ENCODE measurements at places on chromosomes 2 and 18.

GRCh38 chr18:7174344-7175095 lies 56.4 kb upstream of the LRRC30 start:
- no peak for DNase-seq

GRCh38 chr2:19099181-19099580 lies 259.2 kb downstream of the OSR1 start:
- no peak for DNase-seq

DNA sequence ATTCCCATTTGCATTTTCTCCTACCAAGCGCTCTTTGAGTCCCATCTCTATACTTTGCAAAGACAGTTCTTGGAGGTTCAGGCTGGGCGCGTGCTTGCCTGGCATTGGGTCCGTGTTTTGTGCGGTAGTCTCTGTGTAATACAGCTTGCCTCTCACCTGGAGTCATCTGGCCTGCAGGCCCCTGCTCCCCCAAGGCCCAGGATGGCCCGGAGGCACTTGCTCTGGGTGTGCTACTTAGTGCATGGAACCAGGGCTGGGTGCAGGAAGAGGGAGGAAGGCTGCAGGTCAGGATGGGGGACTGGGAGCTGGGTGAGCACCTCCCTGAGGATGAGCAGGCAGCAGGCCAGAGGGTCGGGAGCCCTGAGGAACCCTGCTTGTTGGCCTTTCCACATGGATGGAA lies 220.9 kb downstream of the LDLRAD4 start:
- no peak for DNase-seq

- DNase-seq = no peak
Observed at GRCh38 chr18:48968412-48969215, 17.8 kb upstream of the SMAD7 start.

GRCh38 chr2:112074506-112074905 lies 19.4 kb downstream of the TMEM87B start:
- DNase-seq = no peak

DNA sequence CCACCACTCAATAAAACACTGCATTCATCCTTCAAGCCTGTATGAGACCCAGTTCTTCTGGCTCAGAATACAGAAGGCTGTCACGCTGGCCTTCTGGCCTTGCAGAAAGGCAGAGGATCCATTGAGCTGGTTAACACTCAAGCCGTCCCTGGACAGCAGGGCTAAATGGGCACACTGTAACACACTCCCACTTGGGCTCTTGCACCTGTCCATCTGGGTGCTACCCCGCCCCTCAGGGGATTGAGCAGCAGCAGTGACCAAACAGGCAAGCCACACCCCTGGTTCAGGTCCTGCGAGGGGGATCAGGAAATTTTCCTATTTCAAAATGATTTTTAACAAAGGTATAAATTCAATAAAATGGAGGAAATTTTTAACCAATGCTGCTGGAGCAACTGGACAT lies 936.0 kb downstream of the CNTNAP5 start:
- no peak for DNase-seq

GRCh38 chr2:27074738-27075565 lies 3.5 kb upstream of the EMILIN1 start:
- peak; percentile 38 for DNase-seq

GRCh38 chr2:109637749-109638570 lies 23.8 kb downstream of the SOWAHC start:
- no peak for DNase-seq

DNA sequence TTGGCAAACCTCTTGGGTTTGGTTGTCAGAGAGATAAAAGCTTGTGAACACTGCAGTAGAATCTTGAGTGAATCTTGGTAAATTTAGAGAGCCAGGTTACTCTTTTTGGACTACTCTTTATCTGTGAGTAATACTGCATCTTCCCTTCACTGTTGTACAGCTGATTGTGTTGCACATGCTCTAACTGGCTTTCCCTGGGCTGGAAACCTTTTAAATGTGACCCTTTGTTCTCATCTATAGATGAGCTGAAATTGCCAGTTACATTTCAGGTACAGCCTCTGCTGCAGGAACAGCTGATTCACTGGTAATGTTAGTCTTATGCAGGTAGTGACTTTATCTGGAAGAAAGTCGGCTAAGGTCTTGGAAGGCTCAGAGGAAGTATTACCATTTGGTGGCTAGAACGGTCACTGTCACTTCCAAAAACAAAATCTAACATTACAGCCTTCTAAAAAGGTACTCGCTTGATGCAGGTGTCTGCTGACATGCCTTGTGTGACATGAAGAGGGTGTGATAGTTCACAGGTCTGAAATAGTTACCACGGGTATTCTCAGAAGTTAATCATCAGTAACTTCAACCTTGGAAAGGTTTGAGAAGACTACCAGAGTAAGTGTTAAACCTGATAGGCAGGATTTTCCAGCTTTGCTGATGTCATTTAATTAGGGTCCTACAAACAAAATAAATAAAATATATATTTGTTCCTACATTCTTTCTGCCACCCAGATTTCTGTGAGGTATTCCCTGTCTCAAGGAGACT lies 851.1 kb downstream of the SLC4A3 start:
- no peak for DNase-seq

DNA sequence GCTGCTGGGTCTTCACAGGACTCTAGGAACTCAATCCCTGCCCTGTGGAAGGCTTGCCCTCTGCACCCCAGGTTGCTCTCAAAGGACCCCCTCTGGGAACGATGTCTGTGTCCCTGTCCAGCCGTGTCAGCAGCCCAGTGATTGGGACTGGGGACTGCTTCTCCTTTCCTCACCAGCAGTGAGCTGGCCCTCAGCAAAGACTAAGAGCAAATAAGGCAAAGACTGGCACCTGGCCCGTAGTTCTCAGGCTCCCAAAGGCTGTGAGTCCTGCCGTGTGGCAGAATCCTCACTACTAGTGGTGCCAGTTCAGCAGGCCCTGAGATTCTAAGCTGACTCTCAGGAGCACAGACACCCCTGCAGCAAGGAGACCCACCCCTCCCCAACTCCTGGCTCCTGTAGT lies 47.8 kb downstream of the TMEM163 start:
- DNase-seq = no peak

DNA sequence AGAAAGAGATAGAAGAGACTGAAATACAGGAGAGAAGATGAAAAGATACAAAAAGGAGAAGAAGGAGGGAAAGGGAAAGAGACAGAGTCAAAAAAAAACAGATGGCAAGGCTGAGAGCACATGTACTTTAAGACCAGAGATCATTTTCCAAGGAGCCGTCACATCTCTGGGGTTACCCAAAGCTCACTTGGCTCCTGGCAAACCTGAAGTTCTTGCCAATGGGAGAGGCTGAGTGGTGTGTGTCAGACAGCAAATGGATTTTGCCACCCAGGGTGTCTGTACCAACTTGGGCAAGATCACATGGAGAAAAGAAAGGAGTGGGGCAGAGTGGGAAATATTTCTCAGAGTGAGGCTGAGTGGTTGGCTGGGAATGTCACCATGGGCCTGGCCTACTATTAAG lies 219.3 kb upstream of the TNP1 start:
- DNase-seq = no peak

GRCh38 chr2:128408349-128409305 lies 90.0 kb upstream of the HS6ST1 start:
- DNase-seq = peak; percentile 46

- no peak for DNase-seq
Observed at GRCh38 chr18:6205706-6206105, 209.0 kb downstream of the L3MBTL4 start.

DNA sequence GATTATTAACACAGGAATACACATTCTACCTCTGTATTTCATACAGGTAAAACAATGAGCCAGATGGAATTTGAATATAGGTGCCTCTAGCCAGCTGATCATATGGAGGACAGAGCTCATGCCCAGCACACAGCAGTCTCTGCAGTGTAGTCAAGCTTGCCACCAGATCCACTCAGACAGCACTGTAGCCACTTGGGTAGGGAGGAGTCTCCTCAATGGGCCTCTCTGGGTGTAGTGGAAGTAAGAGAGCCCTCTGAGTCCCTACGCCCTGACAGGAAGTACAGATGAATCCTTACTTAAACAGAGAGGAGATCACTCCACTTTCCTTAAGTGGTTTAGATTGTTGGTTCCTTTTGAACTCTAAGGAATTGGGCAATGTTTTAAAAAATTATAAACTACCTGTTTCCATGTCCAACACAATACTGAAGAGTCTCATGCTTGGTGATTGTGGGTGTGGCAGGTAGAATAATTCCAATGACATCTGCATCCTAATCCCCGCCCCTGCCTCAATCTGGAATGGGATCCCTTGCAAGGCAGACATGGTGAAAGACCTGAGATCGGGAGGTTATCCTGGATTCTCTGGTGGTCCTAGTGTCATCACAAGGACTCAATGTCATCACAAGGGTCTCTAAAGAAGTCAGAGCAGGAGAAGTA lies 23.0 kb upstream of the TMEM200C start:
- DNase-seq = no peak

GRCh38 chr2:239606741-239607516 lies 206.1 kb upstream of the HDAC4 start:
- DNase-seq = no peak

DNA sequence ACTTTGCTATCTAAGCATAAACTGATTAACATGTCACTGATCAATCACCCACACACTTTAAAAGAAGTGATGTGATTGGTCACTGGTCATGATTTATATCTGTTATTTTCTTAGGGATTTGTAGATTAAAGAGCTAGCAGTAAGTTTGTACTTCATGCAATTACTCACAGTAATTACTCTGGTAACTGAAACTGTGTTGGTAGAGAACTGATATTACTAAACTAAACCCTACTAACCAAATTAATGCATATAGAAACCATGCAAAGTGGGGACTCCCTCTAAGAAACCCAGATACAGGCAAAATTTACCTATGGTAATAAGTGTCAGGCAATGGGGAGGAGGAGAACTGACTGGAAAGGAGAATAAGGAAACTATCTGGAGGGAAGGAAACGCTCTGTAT lies 44.8 kb upstream of the C2orf15 start:
- no peak for DNase-seq

- peak; percentile 43 for DNase-seq
Observed at GRCh38 chr18:63511285-63511684, 30.9 kb upstream of the SERPINB12 start.

GRCh38 chr2:7609556-7609955 lies 692.3 kb downstream of the RNF144A start:
- DNase-seq = no peak

- no peak for DNase-seq
Observed at GRCh38 chr2:67701011-67701410, 303.9 kb downstream of the ETAA1 start.

DNA sequence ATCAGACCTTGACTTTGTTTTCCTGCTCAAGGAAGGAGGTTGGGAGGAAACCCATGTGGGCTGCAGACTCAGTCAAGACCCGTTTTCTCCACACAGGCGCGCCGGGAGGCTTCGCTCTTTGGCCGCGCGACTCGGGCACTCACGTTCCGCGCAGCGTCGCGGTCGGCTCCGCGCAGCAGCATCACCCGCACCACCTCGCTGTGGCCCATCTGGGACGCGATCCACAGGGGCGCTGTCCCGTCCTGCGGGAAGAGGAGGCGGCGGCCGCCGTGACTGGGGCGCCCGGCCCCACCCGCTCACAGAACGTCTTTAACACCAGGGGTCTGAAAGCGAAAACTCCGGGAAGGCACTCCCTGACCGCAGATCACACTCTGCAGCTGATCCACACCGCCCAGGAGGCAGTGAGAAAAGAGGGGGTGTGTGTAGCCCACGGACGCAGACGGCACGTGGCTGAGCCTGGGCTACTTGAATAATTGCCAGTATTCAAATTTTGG lies 33.1 kb upstream of the NPC1 start:
- DNase-seq = no peak

- no peak for DNase-seq
Observed at GRCh38 chr2:237074211-237074993, 11.3 kb upstream of the COPS8 start.

GRCh38 chr18:2089396-2089795 lies 481.9 kb downstream of the METTL4 start:
- no peak for DNase-seq

GRCh38 chr2:42651057-42651456 lies 82.6 kb downstream of the MTA3 start:
- DNase-seq = no peak

DNA sequence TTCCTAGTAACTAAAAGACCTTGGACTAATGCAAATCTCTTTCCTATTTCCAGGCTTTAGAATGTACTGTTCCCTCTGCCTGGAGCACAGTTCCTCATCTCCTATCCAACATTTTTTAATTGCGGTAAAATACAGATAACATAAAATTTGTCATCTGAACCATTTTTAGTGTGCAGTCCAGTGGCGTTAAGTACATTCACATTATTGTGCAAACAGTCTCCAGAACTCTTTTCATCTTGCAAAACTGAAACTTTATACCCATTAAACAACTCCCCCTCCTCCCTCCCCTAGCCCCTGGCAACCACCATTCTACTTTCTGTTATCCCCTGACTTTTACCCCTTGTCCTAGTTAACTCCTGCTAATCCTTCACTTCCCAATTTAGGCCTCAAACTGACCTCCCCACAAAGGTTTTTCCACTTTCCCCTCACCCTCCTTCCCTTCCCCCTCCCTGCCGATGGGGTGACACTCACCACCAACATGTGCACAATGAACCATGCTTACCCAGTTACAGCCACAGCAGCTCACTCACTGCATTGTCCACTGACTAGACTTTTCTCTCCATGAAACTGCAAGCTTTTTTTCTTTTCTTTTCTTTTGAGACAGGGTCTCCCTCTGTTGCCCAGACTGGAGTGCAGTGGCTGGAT lies 54.8 kb downstream of the KIAA2012 start:
- DNase-seq = no peak

GRCh38 chr2:155080373-155080772 lies 381.9 kb downstream of the KCNJ3 start:
- no peak for DNase-seq

GRCh38 chr2:7083580-7084509 lies 166.6 kb downstream of the RNF144A start:
- DNase-seq = peak; percentile 67

DNA sequence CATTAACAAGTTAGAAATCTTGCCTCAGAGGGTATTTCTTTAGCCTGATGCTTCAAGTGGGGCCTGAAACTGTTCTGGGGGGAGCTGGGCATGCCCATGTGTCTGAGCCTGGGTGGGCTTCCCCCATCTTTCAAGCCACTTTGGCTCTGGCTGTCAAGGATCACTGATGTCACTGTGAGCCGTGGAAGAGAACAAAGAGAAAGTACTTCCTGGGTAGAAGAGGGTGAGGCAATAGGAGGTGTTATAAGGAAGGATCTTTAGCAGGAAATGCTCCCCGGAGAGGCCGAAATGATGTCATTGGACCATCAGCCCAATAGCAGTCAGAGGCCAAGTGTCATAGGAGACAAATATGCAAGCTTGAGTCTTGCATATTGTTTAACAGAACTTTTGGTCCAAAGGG lies 228.4 kb upstream of the MEX3C start:
- no peak for DNase-seq

DNA sequence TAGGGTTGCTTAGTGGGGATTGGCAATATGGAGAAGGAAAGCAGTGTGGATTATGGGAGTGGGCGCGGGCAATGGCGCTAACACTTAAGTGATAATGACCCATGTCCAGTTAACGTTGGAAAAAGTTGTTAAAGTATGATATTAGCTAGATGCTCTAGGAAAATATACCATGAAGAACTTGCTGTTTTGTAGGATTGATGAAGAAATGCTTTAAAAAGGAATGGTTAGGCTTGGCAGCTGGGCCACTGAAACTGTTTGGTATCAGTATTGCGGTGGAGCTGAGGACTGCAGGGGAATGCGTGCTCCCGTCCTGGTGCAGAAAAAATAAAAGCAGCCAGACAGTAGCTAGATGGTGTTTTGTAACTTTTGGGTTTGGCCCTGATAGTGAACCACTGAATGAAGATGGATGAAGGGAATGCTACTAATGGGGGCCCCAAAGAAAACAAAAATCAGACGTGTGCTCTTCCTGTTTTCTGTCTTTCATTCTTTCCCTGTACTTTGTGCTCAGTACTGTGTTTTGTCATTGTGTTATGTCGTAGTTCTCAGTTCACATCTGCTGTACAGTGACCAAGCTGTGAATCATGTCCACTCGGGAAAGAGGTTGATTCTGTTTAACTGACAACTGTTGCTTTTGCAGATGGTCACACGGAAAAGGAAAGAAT lies 999 bp downstream of the INSIG2 start:
- peak; percentile 54 for DNase-seq
